NCI-H524 (cell line): ENCODE measurements at places on chromosomes 16 and 17.
A peak's percentile ranks its signal among the peaks of the same experiment; 100 is the strongest.

- DNase-seq, result no peak
Observed at GRCh38 chr17:68908045-68908444, 47.1 kb downstream of the ABCA8 start.

DNA sequence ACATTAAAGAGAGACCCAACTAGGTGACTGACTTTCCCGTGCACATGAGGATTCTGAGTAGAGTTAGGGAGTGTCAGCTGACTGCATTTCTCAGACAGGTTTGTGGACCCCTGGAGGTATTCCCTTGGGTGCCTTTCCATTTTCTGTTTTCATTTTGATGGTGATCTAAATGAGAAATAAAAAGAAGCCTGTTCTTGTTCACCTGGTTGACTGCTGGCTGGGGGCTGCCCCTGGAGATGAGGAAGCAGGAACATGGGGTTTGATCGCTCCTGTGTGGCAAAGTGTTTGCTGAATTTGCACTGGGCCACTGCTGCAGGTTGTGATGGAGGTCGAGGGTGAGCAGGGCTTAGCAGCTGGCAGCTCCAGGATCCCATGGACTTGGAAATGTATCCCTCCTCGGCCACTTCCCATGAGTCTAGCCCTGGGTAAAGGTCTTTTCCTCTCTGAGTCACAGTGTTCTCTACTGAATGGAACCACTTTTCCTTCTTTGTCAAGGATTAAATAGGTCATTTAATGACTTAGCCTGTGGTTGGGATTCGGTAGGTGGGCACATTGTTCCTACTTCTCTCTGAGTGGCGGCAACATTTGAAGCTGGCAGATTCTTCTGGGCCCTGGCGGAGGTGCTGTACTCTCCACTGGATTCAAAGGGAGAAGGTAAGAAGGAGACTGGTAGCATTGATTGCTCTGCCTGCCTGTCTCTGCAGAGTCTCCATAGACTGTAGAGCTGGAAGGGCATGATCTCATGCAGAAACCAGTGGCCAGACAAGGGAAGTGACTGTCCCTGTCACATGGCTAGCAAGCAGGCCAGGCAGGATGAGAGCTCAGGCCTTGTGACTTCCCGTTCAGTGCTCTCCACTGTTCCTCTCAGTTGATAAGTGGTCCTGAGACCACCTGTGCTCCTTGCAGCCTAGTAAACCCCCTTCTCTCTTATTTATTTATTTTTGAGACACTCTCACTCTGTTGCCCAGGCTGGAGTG is 17.9 kb downstream of the SNX29 start:
- no peak for DNase-seq

DNA sequence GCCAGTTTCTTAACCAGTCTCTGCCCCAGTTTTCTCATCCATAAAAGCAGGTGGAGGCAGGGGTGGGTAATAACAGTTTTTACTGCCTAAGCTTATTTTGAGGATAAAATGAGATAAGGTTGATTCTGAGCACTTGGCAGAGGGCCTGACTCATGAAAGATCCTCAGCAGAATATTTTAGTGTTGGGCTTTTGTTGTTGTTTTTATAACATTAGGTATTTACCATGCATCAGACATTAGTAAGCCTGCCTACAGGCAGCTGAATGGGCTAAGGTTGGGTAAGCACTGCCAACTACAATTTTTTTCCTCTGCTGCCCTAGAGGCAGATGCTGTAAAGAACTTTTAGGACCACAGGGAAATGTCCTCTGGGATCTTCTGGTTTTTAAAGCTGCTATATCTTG is 43.1 kb downstream of the SCNN1G start:
- DNase-seq, result no peak

- DNase-seq, result no peak
Observed at GRCh38 chr17:30477774-30478115, 537 bp downstream of the GOSR1 start.

DNA sequence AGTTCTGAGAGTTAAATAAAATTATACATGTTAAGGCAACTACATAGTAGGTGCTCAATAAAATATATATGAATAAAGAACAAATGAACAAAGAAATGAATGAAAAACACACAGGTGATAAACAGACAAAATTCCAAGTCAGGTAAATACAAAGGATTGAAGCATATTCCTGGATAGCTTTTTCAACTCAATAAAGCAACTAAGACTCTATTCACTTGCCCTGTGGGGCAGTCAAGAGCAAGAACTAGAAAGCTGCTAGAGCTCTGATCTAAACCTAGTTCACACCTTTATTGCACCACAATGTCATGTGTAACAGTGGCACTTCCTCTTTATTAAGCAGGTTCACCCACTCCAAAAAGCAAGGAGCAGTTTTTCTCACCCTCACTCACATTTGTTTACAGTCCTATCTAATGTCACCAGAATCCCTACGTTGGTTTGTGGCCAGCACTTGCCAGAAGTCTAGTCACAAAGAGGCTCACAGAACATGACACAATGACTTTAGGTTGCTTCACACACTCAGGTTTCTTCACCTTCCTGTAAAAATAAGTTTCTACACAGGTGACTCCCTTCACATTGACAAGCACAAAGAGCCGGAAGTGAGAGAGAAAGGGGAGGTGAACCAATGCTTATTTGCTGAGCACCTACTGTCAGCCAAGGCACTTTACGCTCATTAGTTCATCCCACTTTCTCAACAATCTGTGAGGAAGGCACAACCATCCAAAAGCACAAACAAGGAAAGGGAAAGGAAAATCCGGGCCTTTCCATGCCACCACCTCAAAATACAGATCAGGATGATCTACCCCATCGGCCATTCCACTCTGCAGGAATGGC is 70.8 kb downstream of the XPO6 start:
- DNase-seq, result no peak

GRCh38 chr17:57747221-57748017 is 2.3 kb upstream of the CCDC182 start:
- DNase-seq, result peak; percentile 80

DNA sequence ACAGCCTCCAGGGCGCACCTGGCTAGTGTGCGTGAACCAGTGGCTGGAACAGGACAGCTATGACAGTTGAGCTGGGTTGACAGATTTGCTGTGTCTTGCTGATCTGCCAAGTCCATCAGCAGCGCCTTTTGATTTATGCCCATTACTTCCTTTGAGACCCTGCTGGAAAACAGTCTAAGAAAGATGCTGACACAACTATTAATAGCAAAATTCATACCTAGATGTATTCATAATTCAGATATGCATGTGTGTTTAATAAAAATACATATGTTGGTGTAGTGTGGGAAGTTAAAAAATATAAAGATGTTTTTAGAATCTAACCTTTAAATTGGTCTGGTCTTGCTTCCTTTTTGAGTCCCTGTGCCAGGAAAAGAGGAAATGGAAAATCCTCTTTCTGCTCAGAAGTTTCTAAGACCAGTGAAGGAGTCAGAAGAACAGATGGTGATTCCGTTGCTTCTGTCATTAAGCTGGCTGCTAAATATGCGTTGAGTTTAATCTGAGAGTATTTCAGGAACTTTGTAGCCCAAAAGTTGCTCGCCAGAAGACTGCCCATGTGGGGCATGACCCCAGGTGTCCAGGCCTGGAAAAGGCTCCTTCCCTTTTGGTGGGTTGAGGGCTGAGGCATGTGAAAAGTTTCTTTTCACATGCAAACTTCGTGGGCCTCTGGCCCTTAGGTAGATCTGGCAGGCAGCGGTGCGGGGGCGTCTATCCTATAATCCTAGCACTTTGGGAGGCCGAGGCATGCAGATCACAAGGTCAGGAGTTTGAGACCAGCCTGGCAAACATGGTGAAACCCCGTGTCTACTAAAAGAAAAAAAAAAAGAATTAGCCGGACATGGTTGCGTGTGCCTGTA is 40.0 kb upstream of the ENDOV start:
- DNase-seq, result no peak

DNA sequence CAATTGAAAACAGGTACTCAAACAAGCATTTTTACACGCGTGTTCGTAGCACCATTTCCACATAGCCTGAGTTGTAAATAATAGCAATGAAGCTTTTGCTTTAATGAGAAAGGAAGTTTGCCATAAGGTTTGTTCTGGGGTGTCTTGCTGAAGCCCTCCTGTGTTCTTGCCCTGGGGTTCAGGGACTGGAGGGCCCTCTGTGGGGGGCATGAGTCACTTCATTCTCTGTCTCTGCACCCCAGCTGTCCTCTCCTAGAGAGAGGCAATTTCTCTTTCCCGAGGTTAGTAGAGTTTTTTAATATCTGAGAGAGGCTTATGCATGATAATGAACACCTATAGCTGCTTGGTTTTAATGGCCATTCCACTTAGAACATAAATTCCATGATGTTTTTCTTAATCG is 9.6 kb downstream of the AFMID start:
- DNase-seq, result no peak

DNA sequence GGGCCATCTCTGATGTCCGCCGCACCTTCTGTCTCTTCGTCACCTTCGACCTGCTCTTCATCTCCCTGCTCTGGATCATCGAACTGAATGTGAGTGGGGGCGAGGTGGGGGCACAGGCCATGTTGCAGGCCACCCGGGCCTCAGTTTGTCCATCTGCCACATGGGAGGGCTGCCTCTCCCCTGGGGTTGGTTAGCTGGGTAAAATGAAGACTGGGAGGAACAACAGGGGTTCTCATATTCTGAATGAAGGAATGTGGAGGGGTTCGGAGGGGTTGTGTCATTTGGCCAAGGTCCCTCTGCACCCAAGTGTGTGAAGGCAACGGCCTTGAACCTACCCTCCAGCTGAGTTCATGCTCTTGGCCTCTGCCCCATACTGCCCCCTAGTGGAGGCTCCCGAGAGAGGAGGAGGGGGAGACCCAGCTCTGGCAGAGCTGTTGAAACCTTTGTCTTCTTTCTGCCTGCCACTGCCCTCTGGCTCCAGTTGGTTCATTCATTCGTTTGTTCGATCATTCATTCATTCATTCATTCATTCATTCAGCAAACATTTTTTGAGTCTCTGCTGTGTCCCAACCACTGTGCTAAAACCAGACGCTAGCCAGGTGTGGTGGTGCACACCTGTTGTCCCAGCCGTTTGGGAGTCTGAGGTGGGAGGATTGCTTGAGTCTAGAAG is 11.4 kb upstream of the TCAP start:
- peak; percentile 39 for DNase-seq

- no peak for DNase-seq
Observed at GRCh38 chr17:60158751-60159478, 9.1 kb downstream of the CA4 start.
